Stimulated activated CD4-positive, alpha-beta T cell treated with anti-CD3 and anti-CD28 coated beads, Interleukin-4, amount 100 ng/mL, for 48 hours (primary cell): ENCODE measurements at places on chromosomes 13 and 19.
A peak's percentile ranks its signal among the peaks of the same experiment; 100 is the strongest.

DNA sequence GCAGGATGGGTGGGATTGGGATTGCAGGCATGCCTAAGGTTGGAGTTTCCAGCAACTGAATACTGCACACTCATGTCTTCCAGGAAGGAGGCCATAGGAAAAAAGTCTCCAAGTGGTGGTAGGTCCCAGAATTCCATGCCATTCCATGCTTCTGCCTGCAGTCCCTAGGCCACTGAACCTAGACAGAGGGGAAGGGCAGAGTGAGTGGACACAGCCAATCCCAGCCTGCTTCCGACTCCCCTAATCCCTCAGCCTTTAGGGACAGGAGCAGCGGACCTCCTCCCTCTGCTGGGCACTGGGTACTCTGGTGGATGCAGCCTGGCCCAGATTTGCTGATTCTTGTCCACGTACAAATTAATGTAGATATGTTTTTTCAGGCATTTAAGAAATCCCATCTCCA, 17.0 kb downstream of the VSTM2B start:
- DNase-seq, result no peak

- no peak for DNase-seq
Measured at GRCh38 chr13:40680659-40681323, 14.3 kb upstream of the FOXO1 start.

- DNase-seq, result no peak
Measured at GRCh38 chr13:29905845-29906244, 55.4 kb upstream of the UBL3 start.

GRCh38 chr13:46154136-46154801, 27.7 kb downstream of the LCP1 start:
- DNase-seq, result no peak

- no peak for DNase-seq
Measured at GRCh38 chr19:14809272-14810057, 25.5 kb downstream of the OR7A5 start.

GRCh38 chr13:78650717-78651083, 8.3 kb downstream of the OBI1 start:
- no peak for DNase-seq

DNA sequence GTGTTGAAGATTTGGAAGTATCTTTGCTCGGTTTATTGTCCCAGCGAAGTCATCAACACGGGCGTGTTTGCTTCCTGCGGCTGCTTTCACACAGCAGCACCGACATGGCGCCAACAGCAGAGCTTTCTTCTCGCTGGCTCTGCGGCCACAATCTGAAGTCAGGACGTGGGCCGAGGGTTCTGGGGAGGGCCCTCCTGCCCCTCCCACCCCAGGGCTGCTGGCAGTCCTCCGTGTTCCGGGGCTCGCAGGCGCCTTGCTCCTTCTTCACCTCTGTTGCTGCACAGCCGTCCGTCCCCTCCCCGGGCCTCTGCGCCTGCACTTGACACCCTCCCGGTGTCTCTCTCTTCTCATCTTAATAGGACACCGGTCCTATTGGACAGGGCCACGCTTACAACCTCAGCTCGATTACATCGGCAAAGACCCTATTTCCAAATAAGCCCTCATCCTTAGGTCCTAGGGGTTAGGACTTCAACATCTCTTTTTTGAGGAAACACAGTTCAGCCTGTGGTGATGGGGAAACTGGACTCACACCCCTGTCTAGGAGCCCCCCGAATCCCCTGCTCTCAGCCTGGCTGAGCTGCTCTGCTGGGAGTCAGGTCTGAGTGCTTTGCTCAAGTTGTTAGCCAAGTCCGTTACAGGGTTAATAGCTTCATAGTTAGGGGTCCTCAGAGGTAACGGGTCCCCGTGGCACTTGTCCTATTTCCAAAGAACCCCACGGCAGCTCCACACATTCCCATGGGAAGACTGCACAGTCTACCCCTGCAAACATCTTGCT, 2.7 kb upstream of the TEX29 start:
- DNase-seq, result no peak

- no peak for DNase-seq
Measured at GRCh38 chr13:110125613-110126272, 181.2 kb downstream of the COL4A1 start.

DNA sequence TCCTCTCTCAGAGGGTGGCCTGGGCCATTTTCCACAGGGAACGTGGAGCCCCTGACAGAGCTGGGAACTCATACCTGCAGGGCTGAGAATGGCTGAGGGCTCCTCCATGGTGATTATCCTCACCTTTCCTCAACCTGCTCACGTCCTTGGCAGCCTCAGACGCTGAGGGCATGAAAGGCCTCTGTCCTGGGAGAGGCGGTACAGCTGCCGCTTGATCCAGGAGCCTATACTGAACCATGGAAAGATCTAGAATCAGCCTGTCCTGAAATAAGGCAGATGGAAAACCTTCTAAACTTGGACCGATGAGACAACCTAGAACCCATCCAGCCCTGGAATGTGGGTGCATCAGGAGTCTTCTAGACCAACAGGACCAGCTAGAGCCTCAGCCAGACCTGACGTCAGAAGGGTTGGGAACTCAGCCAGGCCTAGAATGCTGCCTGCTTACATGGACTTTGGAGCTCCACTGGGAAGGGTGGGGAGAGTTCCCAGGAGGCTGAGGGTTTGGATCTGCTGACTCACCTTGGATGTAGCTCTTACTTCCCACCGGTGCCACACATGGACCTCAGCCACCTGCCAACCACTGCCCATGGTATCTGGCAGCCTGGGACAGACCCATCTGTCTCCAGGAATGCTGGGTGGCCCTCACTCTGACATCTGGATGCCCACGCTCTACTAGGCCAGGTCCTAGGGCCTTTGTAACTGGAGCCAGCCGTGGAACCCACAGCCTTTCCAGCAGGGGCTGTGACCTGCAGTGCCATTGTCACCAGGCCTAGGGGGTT, 7.5 kb downstream of the KCTD15 start:
- DNase-seq, result no peak

GRCh38 chr13:31946091-31946770, 85.3 kb upstream of the FRY start:
- no peak for DNase-seq

GRCh38 chr13:84352946-84353345, 470.7 kb upstream of the SLITRK1 start:
- DNase-seq, result no peak

- DNase-seq, result no peak
Measured at GRCh38 chr19:28136796-28137195, 1076.2 kb downstream of the UQCRFS1 start.

GRCh38 chr13:31377946-31378345, 178.2 kb downstream of the B3GLCT start:
- no peak for DNase-seq

DNA sequence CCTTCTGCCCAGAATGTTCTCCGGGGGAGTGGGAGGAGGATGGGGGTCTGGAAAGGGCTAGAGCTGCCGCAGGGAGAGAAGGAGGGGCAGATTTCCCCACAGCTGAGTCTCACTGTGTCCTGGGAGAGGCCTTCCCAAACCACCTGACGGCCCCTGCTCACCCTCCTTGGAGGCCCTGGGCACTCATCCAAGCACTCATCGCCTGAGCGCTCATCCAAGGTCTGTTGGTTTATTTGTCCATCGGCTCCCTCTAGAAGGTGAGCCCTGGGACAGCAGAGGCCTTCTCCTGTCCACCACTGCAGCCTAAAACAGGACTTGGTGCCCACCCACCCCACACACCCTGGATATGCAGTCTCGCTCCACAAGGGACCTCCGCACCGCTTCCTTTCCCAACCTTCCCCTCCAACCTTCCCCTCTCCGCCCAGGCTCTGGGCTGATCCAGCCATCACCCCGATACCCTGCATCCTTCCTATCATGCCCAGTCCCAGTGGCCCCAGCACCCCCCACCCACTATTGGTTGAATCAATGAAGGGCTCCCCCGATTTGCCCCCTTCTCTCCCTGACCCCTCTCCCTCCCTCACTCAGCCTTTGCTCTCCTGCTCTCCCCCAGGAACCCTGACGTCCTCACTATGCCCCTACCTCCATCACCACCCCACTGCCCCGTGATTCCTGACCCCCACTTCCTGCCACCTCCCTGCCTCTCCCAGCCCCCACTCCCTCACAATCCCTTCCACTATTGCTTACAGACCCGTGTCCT, 1.7 kb downstream of the UBXN6 start:
- no peak for DNase-seq

GRCh38 chr13:32881777-32882145, 134.5 kb upstream of the KL start:
- no peak for DNase-seq

DNA sequence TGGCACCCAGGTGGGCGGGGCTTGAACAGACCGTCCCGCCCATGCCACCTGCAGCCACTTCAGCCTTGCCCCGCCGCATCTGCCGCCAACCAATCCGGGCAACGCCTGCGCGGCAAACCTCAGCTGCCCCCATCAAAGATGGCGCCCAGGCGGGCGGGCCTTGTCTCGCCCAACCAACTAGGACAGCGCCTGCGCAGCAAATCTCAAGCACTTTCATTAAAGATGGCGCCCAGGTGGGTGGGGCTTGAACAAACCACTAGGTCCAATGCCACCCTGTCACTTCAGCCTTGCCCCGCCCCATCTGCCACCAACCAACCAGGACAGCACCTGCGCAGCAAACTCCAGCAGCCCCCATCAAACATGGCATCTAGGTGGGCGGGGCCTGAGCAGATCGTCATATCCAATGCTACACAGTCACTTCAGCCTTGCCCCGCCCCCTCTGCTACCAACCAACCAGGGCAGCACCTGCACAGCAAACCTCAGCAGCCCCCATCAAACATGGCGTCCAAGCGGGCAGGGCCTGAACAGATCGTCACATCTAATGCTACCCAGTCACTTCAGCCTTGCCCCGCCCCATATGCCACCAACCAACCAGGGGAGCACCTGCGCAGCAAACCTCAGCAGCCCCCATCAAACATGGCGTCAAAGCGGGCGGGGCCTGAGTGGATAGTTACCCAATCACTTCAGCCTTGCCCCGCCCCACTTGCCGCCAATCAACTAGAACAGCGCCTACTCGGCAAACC, 1.4 kb downstream of the PEG3 start:
- DNase-seq, result no peak

DNA sequence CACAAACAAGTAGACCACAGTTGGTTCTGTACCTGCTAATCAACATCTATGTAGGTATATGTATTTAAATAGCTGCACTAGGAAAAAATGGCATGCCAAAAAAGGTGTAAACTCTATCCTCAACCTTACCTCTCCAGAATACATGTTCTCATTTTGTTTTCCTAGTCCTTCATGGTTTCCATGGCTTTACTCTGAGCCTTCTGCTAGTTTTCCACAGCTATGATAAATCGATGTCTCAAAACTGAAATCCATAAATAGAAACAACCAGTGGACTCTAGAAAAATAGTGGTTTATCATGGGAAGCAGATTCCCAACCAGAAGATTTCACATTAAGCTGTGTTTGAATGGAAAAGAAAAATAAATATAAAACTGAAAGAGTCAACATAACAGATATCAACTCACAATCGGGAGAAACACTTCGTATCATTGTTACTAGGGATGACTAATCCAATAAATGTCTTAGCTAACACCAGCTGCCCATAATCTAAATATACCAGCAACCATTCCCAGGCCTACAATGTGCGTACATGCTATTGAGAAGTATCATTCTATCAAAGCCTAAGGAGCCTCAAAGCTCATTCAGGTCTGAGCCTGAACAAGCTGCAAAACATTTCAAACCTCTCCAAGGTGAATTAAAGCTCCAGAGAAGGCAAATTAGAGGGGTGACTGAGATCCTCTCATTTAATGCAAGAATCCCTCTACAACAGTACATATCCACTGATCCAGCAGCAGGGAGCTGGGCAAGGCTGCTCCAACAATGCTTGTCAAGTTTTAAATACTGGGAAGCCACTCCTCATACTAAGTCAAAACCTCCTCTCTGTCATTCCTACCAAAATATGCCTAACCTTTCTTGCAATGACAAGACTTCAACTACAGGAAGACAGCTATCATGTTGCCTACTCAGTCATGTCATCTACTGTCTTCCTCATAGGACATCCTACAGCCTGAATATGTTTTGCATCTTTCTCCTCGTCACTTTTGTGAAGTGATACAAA, 90.2 kb downstream of the KCTD12 start:
- DNase-seq, result no peak

GRCh38 chr13:94192431-94192975, 287.0 kb downstream of the DCT start:
- no peak for DNase-seq

DNA sequence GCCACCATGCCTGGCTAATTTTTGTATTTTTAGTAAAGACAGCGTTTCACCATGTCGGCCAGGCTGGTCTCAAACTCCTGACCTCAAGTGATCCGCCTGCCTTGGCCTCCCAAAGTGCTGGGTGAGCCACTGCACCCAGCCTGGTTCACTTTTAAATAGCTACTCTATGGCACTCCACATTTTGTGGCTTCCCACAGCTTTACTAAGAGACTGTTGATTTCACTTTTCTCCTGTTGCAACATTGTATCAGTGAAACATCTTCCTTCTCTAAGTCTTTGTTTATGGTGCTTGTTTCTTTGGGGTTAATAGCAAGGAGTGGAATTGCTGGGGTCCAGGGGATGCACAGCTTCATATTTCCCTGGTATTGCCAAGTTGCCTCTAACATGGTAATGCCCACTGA, 12.3 kb downstream of the TMEM38A start:
- no peak for DNase-seq

- no peak for DNase-seq
Measured at GRCh38 chr19:31058676-31059340, 290.4 kb downstream of the TSHZ3 start.

- DNase-seq, result no peak
Measured at GRCh38 chr19:15788594-15789270, 1.3 kb downstream of the OR10H5 start.

DNA sequence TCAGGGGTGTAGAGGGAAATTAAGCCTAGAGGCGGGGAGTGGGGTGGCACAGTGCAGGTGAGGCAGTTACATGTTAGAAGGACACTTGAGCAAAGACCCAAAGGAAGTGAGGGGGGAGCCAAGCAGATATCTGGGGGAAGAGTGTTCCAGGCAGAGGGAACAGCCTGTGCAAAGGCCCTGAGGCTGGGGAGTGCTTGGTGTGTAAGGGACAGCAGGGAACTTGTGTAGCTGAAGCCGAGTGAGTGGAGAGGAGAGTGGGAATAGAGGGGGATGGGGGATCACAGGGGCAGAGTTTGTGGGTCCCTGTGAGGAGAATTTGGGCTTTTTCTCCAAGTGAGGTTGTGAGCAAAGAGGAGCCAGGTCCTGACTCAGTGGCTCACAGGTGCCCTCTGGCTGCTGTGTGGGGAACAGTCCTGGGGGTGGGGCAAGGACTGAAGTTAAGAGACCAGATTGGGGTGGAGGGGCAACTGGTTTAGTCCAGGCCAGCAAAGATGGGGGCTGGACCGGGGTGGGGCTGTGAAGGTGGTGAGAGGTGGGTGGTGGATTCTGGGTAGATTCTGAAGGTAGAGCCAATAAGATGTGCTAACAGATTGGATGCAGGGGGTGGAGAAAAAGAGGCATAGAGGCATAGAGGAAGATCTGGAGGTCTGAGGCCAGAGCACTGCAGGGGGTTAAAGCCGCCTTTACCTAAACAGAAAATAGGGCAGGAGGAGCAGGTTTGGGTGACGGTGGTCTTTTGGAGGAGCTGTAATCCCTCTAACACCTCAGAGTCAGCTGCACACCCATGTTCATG, 75.3 kb downstream of the CACNA1A start:
- peak; percentile 41 for DNase-seq

- no peak for DNase-seq
Measured at GRCh38 chr13:40897053-40897452, 107.6 kb downstream of the SLC25A15 start.
